MCF 10A (cell line): ENCODE measurements at places on chromosomes 11 and 22. TPM values are rescaled to one million over a fixed set of nuclear protein-coding genes. Genes with fewer than 3 reads are reported as not detected.

Gene APOBEC3B
- 1.0 and 1.1 TPM in 2 replicates for total RNA-seq

Gene CEP57
- total RNA-seq = 73.7 and 78.8 TPM in 2 replicates

GRCh38 chr11:107468596-107468995 lies 11.0 kb upstream of the CWF19L2 start:
- DNase-seq = peak; percentile 35

DNA sequence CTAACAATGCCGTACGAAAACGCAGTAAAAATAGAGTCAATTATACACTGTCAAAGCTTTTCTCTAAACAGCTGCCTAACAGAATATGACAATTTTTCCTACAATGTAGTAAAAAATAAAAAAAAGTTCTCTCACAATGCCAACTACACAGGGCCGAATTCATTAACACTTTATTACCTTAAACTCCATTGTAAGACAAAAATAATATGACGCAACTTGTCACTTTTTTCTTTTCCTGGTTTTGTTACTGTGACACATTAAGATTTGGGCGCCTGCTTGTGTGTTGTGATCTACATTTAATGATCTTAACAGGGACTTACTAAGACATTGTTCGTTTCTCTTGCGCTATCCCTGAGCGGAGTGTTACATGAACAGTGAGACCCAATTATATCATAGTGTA lies 204.1 kb downstream of the INSC start:
- no peak for DNase-seq

GRCh38 chr11:72552399-72552910 lies 118.1 kb upstream of the CLPB start:
- DNase-seq = no peak

GRCh38 chr22:29306175-29306834 lies at the start of gene GAS2L1:
TSS of gene GAS2L1 (plus strand) at chr22:29306650. CDS start at chr22:29308106, 1,456 bp downstream.
- peak; percentile 81 for DNase-seq

DNA sequence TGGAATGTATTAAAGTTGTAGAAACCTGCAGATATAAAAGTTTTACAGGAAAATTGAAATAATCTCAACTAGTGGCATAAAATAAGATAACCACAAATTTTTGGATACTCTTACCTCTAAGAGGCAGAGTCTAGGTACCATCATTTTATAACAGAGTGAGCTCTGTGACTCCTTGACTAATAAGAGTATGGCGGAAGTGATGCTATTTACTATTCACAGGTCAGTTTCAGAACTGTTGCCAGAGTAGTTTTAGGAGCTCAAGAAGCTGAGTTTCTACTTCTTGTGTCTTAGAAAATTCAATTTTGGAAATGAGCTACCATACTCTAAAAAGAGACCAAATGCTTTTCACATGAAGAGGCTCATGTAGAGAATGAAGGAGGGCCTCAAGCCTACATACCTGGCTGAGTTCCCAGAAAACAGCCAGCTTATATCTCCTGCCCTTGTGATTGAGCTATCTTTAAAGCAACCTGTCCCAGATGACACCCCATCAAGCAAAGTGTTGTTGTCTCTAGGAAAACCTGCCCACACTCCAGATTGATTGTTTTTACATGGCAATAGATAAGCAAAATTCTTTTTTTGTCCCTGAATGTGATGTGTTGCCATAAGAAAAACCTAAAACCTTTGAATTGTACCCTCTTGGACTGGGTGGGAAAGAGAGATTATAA lies 712.8 kb upstream of the CNTN5 start:
- DNase-seq = no peak

GRCh38 chr11:66437979-66438503 lies 607 bp downstream of the MRPL11 start:
- no peak for DNase-seq

DNA sequence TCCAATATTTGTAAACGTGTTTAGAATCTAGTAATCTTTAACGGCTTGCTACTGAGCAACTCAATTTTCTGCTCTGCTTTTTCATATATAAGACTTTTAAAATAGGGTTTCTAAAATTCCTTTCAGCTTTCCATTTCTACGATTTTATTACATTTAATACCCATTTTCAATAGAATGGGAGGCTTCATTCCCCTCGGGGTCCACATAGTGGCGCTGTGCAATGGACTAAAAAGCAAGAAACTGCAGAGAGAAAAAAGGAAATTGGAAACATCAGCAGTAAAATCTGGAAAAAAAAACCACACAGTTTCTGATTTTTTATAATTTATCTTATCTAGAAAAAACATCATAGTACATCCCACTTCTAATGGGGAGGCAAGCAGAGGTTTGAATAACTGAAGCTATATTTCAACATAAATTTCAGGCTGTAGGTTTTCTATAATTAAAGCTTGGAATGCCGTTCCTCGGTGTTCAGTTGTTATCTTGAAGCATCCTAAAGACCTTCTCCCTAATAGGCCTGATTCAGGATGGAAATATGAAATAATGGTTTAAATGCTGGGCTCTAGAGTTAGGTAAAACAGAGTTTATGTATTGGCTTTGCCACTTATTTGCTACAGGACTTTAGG lies 18.7 kb upstream of the JHY start:
- peak; percentile 53 for DNase-seq
